ENCODE measurements at places on chromosomes 16 and 17. TPM values are rescaled to one million over a fixed set of nuclear protein-coding genes. Genes with fewer than 3 reads are reported as not detected.
A peak's percentile ranks its signal among the peaks of the same experiment; 100 is the strongest.

DNA sequence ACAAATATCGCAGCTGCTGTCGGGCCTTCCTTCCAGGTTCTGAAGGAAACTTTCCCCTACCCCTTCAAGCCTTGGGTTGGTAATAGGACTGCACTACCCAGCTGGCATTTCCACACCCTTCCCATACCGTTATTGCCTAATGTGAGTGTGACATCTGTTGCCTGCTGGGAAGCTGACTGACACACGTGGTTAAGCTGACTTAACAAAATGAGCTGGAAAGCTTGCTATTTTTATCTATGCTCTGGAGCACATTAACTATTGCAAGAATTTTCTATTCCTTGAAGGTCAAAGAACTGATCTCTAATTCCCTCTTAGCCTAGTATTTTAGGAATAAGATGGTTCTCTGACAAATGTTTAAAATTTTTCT lies 79.5 kb downstream of the PMP22 start:
- H3K27ac ChIP-seq, result peak overlapping the region; percentile 27
- H3K27me3 ChIP-seq, result no peaks in the 10 kb centered on the region
- H3K4me1 ChIP-seq, result peaks cover 21% of the 10 kb centered on the region

GRCh38 chr17:6334386-6334785 lies 100.5 kb downstream of the AIPL1 start:
- H3K4me1 ChIP-seq, result no peaks in the 10 kb centered on the region
- H3K36me3 ChIP-seq, result no peaks in the 10 kb centered on the region
- no peak for DNase-seq
- no peak overlapping the region for H3K4me3 ChIP-seq
- no peak overlapping the region for H3K27ac ChIP-seq

DNA sequence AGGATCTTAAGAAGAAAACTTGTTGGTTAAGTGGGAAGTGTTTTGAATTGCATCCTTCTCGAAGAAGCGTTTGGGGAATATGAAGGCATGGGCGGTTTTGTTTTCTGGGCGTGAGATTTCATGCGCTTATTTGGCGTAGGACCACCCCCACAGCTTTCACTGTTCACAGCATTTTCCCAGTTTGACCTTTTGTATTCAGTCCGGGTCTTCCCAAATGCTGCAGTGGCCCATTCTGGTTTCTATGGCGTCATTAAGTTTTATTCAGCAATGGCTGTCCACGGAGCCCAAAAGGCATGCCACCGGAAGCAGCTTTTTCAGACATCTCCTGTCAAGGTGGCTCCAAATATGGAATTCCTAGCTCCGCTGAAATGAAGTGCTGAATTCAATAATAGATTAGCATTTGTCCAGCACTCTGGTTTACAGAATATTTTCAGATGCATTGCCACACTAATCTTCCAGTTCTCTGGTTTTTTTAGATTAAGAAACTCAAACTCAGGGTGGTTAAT lies 90.6 kb upstream of the FBXO47 start:
- no peak for DNase-seq
- peaks cover 10% of the 10 kb centered on the region for H3K4me1 ChIP-seq
- H3K27ac ChIP-seq, result no peak overlapping the region
- no peaks in the 10 kb centered on the region for H3K36me3 ChIP-seq
- H3K27me3 ChIP-seq, result no peaks in the 10 kb centered on the region
- H3K4me3 ChIP-seq, result no peak overlapping the region

- no peaks in the 10 kb centered on the region for H3K4me1 ChIP-seq
- H3K4me3 ChIP-seq, result no peak overlapping the region
- no peaks in the 10 kb centered on the region for H3K27me3 ChIP-seq
Measured at GRCh38 chr16:81679721-81680430, 99.2 kb upstream of the PLCG2 start.

DNA sequence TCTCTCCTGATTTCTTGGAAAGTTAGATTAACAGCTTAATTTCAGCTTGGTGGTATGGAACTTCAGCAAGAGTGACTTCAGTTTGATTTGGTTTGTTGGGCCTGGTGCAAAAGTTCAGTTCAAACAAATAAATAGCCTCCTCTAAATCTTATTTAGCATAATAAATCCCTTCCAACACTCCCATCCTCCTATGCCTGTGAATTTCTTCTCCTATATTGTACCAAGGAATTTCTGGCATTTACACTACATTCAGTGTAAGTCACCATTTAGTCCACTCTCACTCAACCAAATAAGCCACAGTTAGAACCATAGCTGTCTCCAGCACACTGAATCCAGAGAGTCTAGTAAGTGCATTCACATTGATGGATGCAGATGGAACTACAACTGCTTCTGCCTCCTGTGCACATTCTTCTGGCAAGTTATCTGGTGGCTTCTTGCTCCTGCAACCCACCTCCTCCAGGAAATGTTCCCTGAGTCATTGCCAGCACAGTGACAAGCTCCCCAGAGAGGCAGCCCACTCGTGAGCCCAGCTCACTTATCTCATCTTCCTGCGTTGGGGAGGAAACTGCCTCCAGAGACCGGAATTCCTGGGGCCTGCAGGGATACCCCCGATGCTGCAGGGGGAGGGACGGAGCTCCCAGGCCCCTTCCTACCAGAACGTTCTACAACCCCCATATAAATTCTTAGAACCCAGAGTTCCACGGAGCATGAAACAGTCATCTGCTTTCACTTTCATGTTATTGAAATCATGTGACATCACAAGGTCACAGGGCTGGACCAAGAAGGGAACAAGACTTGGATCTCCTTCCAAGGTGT lies 318.3 kb downstream of the PHKB start:
- no peak overlapping the region for H3K4me3 ChIP-seq
- DNase-seq, result no peak
- H3K27ac ChIP-seq, result no peak overlapping the region
- no peaks in the 10 kb centered on the region for H3K36me3 ChIP-seq
- no peaks in the 10 kb centered on the region for H3K4me1 ChIP-seq

DNA sequence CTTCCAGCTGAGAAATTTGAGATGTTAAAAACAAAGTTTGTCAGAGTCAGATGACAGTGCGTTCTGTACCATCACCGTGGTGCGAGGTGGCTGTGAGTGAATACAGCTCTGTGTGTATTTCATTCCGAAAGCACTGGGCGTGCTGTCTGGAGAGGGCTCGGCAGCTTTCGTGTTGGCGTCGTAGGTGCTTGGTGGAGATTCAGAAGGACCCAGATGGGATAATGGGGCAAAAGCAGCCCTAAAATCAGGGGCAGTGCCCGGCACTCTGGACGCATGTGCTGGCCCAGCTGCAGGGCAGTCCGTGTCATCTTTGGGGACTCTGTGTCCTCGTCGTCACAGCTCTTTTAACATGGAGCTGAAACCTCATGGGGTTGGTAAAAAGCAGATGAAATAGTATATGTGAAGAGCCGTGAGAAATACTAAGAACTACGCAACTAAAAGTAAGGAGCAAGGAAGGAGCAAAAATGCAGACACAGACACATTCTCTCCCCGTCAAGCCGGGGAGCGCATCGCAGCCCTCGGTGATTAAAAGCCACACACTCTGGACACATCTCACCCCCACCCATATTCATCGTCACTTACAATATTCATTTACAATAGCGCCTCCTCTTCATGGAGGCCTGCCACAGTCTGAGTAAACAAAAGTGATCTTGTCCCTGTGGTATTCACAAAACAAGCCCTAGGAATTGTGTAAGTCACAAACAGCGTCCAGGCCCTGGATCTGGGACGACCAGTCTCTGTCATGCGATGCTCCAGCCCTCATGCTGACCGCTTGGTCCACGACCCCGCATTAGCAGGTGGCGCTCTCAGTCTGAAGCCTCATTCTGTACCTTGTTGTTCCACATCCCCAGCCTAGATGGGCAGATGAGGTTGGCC lies 206.7 kb downstream of the RPTOR start:
- H3K27me3 ChIP-seq, result no peaks in the 10 kb centered on the region
- H3K4me1 ChIP-seq, result no peaks in the 10 kb centered on the region
- H3K36me3 ChIP-seq, result no peaks in the 10 kb centered on the region
- H3K4me3 ChIP-seq, result no peak overlapping the region

DNA sequence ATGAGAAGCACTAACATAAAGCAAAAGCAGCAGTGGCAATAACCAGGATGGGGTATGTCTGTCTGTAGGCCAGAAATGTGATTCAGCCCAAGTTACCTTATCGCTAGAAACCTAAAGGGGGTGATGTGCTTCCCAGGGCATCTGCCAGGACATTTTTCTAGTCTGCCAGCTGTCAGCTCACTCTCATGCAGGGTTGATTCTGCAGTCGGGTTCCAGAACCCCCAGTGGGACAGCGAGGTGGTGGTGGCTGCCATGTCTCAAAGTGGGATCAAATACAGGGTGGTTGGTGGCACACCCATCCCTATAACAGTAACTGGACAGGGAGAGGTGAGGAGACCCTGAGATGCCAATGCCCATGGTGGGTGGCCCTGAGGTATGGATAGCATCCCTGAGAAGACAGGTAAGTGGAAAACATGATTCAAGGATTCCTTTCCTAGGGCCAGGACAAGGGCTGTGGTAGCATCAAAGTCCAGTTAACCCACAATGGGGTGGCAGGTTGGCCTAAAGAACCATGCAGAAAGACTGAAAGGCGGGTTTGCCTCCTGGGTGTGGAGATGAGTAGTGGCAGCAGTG lies 84.3 kb downstream of the TNFRSF13B start:
- H3K4me3 ChIP-seq, result no peak overlapping the region
- no peak for DNase-seq
- H3K27ac ChIP-seq, result no peak overlapping the region
- H3K4me1 ChIP-seq, result no peaks in the 10 kb centered on the region

GRCh38 chr16:50467943-50468748 lies 80.0 kb upstream of the NKD1 start:
- peak; percentile 16 for DNase-seq
- H3K4me1 ChIP-seq, result peaks cover 4% of the 10 kb centered on the region
- no peaks in the 10 kb centered on the region for H3K27me3 ChIP-seq
- no peak overlapping the region for H3K4me3 ChIP-seq
- no peaks in the 10 kb centered on the region for H3K36me3 ChIP-seq

DNA sequence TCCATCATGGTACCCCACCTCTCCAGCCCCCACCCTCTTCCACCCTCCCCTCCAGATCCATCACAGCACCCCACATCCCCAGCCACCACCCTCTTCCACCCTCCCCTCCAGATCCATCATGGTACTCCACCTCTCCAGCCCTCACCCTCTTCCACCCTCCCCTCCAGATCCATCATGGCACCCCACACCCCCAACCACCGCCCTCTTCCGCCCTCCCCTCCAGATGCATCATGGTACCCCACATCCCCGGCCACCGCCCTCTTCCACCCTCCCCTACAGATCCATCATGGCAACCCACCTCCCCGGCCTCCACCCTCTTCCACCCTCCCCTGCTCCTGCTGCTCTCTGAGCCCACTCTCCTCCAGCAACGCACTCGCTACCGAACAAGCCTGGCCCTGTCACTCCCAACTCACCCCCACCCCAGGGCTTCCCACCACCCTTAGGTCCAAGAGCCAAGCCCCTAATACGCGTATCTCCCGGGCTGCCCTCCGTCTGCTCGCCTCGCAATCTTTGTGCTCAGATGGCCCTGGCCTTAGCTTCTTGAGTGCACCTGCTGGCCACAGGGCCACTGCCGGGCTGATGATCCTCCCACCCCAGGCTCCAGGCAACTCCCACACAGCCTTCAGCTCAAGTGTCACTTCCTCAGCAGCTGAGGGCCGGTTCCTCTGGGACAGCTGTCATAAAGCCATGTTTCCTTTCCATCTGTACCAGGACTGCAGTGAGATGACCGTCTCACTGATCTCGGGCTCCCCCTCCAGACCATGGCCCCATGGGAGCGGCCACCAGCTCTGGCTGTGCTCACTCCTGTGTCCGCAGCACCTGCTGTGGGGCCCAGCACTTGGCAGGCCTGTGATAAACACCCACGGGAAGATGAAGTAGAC lies 25.5 kb downstream of the KDM8 start:
- no peaks in the 10 kb centered on the region for H3K27me3 ChIP-seq
- peak; percentile 68 for DNase-seq
- H3K36me3 ChIP-seq, result no peaks in the 10 kb centered on the region
- peaks cover 33% of the 10 kb centered on the region for H3K4me1 ChIP-seq
- H3K27ac ChIP-seq, result no peak overlapping the region

- no peak overlapping the region for H3K27ac ChIP-seq
- no peaks in the 10 kb centered on the region for H3K36me3 ChIP-seq
- no peaks in the 10 kb centered on the region for H3K27me3 ChIP-seq
- no peak overlapping the region for H3K4me3 ChIP-seq
Measured at GRCh38 chr16:87812200-87812656, 46.4 kb upstream of the KLHDC4 start.

- no peak overlapping the region for H3K4me3 ChIP-seq
- no peaks in the 10 kb centered on the region for H3K27me3 ChIP-seq
- DNase-seq, result no peak
- H3K36me3 ChIP-seq, result no peaks in the 10 kb centered on the region
Measured at GRCh38 chr16:54484700-54485099, 198.1 kb upstream of the IRX3 start.

GRCh38 chr17:65139101-65139764 lies 2.1 kb downstream of the RGS9 start:
- peaks cover 9% of the 10 kb centered on the region for H3K4me1 ChIP-seq
- no peaks in the 10 kb centered on the region for H3K27me3 ChIP-seq
- H3K4me3 ChIP-seq, result no peak overlapping the region
- no peak overlapping the region for H3K27ac ChIP-seq
- H3K36me3 ChIP-seq, result no peaks in the 10 kb centered on the region
- DNase-seq, result no peak

GRCh38 chr16:15932939-15933338 lies 16.5 kb upstream of the ABCC1 start:
- H3K27me3 ChIP-seq, result no peaks in the 10 kb centered on the region
- H3K27ac ChIP-seq, result no peak overlapping the region
- H3K4me1 ChIP-seq, result no peaks in the 10 kb centered on the region
- no peak overlapping the region for H3K4me3 ChIP-seq
- no peaks in the 10 kb centered on the region for H3K36me3 ChIP-seq

DNA sequence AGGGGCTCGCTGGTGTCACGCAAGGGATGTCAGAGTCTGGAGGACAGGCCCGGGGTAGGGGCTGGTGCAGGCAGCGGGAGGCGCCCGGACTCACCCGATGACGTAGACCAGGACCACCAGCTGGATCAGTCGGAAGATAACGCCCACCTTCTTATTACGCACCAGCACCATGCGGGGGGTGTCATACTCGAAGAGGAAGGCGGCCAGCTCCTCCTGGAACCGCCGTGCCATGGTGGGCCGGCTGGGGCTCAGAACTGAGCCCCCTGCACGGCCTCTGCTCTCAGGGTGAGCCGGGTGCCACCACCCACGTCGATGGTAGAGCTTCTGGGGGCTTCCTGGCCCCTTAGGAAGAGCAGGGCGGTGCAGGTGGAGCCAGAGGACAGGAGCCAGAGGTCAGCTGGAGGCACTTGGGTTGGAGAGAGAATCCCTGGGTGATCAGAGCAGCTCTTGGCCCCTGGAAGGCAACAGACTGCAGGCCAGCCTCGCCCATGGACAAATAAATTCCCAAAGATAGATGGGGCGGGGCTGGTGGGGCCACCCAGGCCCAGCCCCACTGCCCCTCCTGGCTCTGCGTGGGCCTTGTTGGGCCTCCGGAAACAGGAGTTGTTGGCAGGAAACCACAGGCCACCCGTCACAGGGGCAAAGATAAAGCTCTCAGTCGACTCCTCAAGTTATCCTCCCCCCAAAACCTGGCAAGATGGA lies at the start of gene P2RX1:
P2RX1 (minus strand) TSS at position 471 of the 702 bp plus-strand sequence; CDS start at position 231, 240 bp downstream.
- H3K27ac ChIP-seq, result no peak within 1 kb of the TSS
- no peaks in the 10 kb centered on the region for H3K27me3 ChIP-seq
- H3K4me1 ChIP-seq, result peaks cover 17% of the 10 kb centered on the region
- no peak within 1 kb of the TSS for H3K4me3 ChIP-seq
- H3K36me3 ChIP-seq, result no peaks in the 10 kb centered on the region

GRCh38 chr17:74917430-74917829 lies 5.6 kb downstream of the USH1G start:
- no peaks in the 10 kb centered on the region for H3K27me3 ChIP-seq
- no peak overlapping the region for H3K4me3 ChIP-seq
- H3K36me3 ChIP-seq, result no peaks in the 10 kb centered on the region
- H3K4me1 ChIP-seq, result peaks cover 6% of the 10 kb centered on the region
- no peak for DNase-seq

The NSRP1 gene
- total RNA-seq, result 22.7 TPM

The TMC7 gene
- 0.78 TPM for total RNA-seq

The TMIGD1 gene
- not detected for total RNA-seq

The FOXN1 gene
- not detected for total RNA-seq

The GALNS gene
- total RNA-seq, result 48.8 TPM

The ZFPM1 gene
- 10.9 TPM for total RNA-seq

The COTL1 gene
- 20.4 TPM for total RNA-seq

The HYDIN gene
- total RNA-seq, result 5.6 TPM
